Heart left ventricle (tissue), 16 donors: ENCODE measurements at places on chromosomes 6 and 20. TPM values are rescaled to one million over a fixed set of nuclear protein-coding genes. Genes with fewer than 3 reads are reported as not detected.
A peak's percentile ranks its signal among the peaks of the same experiment; 100 is the strongest.

The NKX2-2 gene
- 0.19 TPM for total RNA-seq

The TRIM40 gene
- total RNA-seq = not detected

DNA sequence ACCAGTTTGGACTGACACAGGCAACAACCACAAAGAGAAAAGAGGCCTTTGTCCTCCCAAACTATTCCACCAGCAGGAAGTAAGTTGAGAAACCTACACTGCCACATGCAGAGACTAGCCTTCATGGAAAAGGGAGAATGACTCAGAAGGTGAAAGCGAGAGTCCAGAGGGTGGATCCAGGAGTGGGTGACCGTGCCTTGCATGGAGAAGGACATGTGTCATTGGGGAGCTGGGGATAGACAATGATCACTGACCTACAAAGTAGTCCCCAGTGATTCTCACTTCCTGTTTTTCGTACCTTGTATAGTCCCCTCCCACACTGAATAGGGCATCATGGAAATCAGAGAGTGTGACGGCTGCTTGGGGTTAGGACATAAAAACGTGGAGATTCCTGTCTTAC lies 91.9 kb downstream of the MYLK4 start:
- no peak overlapping the region for H3K27ac ChIP-seq
- H3K36me3 ChIP-seq = no peaks in the 10 kb centered on the region
- no peaks in the 10 kb centered on the region for H3K4me1 ChIP-seq
- no peak for DNase-seq
- H3K4me3 ChIP-seq = no peak overlapping the region

DNA sequence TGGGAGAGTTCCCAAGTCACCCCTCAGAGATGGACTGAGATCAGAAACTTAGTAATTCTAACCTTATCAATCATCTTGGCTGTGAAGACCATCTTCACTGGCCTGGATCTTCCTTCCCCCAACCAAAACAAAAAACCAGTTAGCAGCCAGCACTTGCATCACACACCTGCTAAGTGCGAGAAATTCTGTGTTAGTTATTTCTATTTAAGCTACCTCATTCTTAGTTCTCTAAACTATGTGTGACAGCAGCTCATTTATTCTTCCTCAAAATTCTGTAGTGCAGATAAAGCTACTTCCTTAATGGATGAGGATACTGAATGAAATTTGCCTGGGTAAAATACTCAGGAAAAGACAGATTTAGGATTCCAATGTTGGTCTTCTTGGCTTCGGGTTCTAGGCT lies 18.2 kb upstream of the TAGAP start:
- no peak overlapping the region for H3K27ac ChIP-seq
- no peaks in the 10 kb centered on the region for H3K4me1 ChIP-seq
- no peaks in the 10 kb centered on the region for H3K36me3 ChIP-seq
- H3K27me3 ChIP-seq = peaks cover 7% of the 10 kb centered on the region

The CALHM4 gene
- total RNA-seq = not detected

GRCh38 chr20:43914311-43915210 lies at the start of gene TOX2:
Gene TOX2 (plus strand): TSS chr20:43914852. CDS start chr20:43914892, 40 bp downstream.
- no peak within 1 kb of the TSS for H3K27ac ChIP-seq
- DNase-seq = no peak
- H3K4me3 ChIP-seq = peak within 1 kb of the TSS; percentile 54
- H3K27me3 ChIP-seq = peaks cover 17% of the 10 kb centered on the region
- no peaks in the 10 kb centered on the region for H3K36me3 ChIP-seq

The TSHZ2 gene
- total RNA-seq = 3.7 TPM

The ROS1 gene
- total RNA-seq = not detected

The TINAG gene
- total RNA-seq = 0.55 TPM

- no peak overlapping the region for H3K27ac ChIP-seq
- H3K27me3 ChIP-seq = no peaks in the 10 kb centered on the region
- H3K4me3 ChIP-seq = no peak overlapping the region
- DNase-seq = no peak
Observed at GRCh38 chr6:34560366-34561226, 4.5 kb upstream of the SPDEF start.

GRCh38 chr6:3053231-3053508 lies 15.1 kb upstream of the RIPK1 start:
- no peaks in the 10 kb centered on the region for H3K27me3 ChIP-seq
- peak overlapping the region; percentile 59 for H3K4me3 ChIP-seq
- H3K27ac ChIP-seq = peak overlapping the region; percentile 72
- no peak for DNase-seq
- H3K36me3 ChIP-seq = no peaks in the 10 kb centered on the region

GRCh38 chr6:131451321-131452144 lies 121.5 kb upstream of the ARG1 start:
- H3K4me1 ChIP-seq = no peaks in the 10 kb centered on the region
- no peaks in the 10 kb centered on the region for H3K36me3 ChIP-seq
- DNase-seq = no peak
- no peaks in the 10 kb centered on the region for H3K27me3 ChIP-seq

The TBXT gene
- not detected for total RNA-seq

GRCh38 chr6:170439366-170440361 lies 113.4 kb downstream of the PSMB1 start:
- H3K4me1 ChIP-seq = peaks cover 8% of the 10 kb centered on the region
- no peaks in the 10 kb centered on the region for H3K36me3 ChIP-seq
- H3K4me3 ChIP-seq = no peak overlapping the region
- H3K27ac ChIP-seq = no peak overlapping the region
- DNase-seq = no peak

DNA sequence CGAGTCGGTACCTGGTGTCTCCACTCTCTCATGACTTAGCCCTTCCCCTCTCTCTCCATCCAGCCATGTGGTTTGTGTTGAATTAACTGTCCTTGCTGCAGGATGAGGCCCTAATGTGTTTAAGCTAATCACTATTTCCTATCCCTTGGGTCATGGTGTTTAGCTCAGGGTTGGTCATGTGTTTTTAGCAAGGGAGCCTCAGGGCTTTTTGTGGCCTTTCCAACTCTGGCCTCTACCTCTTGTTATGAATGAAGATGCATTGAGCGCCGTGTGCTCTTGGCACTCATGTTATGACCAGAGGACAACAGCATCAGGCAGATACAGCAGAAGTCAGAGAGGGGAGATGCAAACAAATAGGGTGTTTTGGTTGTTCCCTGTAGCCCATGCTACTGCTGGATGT lies 674.2 kb upstream of the FLRT3 start:
- H3K27me3 ChIP-seq = no peaks in the 10 kb centered on the region
- no peaks in the 10 kb centered on the region for H3K4me1 ChIP-seq
- no peak overlapping the region for H3K4me3 ChIP-seq
- no peaks in the 10 kb centered on the region for H3K36me3 ChIP-seq
- DNase-seq = no peak
- H3K27ac ChIP-seq = no peak overlapping the region

The ADGRF1 gene
- not detected for total RNA-seq

- H3K36me3 ChIP-seq = no peaks in the 10 kb centered on the region
- H3K4me3 ChIP-seq = peak overlapping the region; percentile 99
- DNase-seq = peak; percentile 75
- peak overlapping the region; percentile 94 for H3K27ac ChIP-seq
- no peaks in the 10 kb centered on the region for H3K27me3 ChIP-seq
Observed at GRCh38 chr6:41940759-41941279, 789 bp downstream of the CCND3 start.

DNA sequence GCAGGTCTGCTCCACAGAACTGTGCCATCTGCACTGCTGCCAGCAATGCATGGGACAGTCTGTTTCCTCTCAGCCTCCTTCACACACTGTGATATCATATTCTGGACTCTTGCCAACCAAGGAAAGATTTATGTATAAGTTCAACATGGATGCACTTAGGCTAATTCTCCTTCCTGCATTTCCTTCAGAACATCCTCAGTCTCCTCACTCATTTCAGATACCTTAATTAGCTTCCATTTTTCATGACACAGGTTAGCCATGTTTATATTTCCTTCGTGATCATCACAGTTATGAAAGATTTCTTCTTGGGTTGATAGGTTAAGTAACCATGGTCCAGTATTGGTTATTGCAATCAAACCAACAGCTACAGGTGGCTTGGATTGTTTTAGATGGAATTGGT lies 46.4 kb upstream of the DDR1 start:
- H3K4me1 ChIP-seq = peaks cover 5% of the 10 kb centered on the region
- DNase-seq = no peak
- H3K4me3 ChIP-seq = no peak overlapping the region
- H3K36me3 ChIP-seq = no peaks in the 10 kb centered on the region

GRCh38 chr6:117564681-117565080 lies 37.6 kb downstream of the GOPC start:
- no peak overlapping the region for H3K27ac ChIP-seq
- H3K27me3 ChIP-seq = no peaks in the 10 kb centered on the region

The CGA gene
- 0.49 TPM for total RNA-seq

GRCh38 chr6:70672549-70672948 lies 4.9 kb downstream of the SMAP1 start:
- no peaks in the 10 kb centered on the region for H3K36me3 ChIP-seq
- no peaks in the 10 kb centered on the region for H3K27me3 ChIP-seq
- no peak for DNase-seq
- peaks cover 8% of the 10 kb centered on the region for H3K4me1 ChIP-seq
- H3K4me3 ChIP-seq = no peak overlapping the region

GRCh38 chr6:27138406-27138805 lies 109.1 kb upstream of the PRSS16 start:
- peak overlapping the region; percentile 74 for H3K4me3 ChIP-seq
- H3K27ac ChIP-seq = peak overlapping the region; percentile 77
- H3K36me3 ChIP-seq = no peaks in the 10 kb centered on the region
- DNase-seq = no peak

GRCh38 chr20:44616604-44616964 lies 34.2 kb downstream of the PKIG start:
- H3K27me3 ChIP-seq = no peaks in the 10 kb centered on the region
- H3K4me3 ChIP-seq = no peak overlapping the region
- H3K27ac ChIP-seq = peak overlapping the region; percentile 73
- no peaks in the 10 kb centered on the region for H3K36me3 ChIP-seq
- peak; percentile 80 for DNase-seq

The DPPA5 gene
- not detected for total RNA-seq

The CDSN gene
- not detected for total RNA-seq

GRCh38 chr20:14583413-14583812 lies 246.0 kb upstream of the FLRT3 start:
- DNase-seq = no peak
- H3K36me3 ChIP-seq = no peaks in the 10 kb centered on the region
- no peaks in the 10 kb centered on the region for H3K4me1 ChIP-seq
- H3K27ac ChIP-seq = no peak overlapping the region
- H3K27me3 ChIP-seq = no peaks in the 10 kb centered on the region

The SEMG1 gene
- total RNA-seq = not detected

DNA sequence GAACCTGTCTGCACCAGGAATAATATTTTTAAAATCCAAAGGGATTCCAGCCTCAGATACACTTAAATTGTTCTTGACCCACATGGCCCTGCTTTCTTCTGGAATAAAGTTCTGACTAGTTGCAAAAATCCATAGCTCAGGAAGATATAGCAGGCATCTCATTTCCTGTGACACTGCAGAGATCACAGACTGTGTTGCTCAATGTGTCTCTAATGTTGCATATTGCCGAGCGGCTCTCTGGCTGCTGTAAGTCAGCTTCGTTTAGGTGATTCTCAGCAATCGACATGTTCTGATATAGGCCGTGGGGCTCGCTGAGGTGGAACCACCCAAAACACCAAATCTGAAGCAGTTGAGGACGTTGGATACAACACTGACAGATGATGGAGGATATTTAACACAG lies 498.3 kb upstream of the AGPAT4 start:
- peaks cover 5% of the 10 kb centered on the region for H3K4me1 ChIP-seq
- H3K27me3 ChIP-seq = no peaks in the 10 kb centered on the region
- DNase-seq = no peak
- no peaks in the 10 kb centered on the region for H3K36me3 ChIP-seq

The GGTLC1 gene
- not detected for total RNA-seq

The AGER gene
- 0.70 TPM for total RNA-seq

- H3K4me1 ChIP-seq = peaks cover 6% of the 10 kb centered on the region
- H3K36me3 ChIP-seq = peaks cover 29% of the 10 kb centered on the region
- DNase-seq = no peak
- no peaks in the 10 kb centered on the region for H3K27me3 ChIP-seq
Observed at GRCh38 chr20:49877386-49877921, 37.9 kb downstream of the SPATA2 start.

The TFAP2A gene
- total RNA-seq = 0.29 TPM

DNA sequence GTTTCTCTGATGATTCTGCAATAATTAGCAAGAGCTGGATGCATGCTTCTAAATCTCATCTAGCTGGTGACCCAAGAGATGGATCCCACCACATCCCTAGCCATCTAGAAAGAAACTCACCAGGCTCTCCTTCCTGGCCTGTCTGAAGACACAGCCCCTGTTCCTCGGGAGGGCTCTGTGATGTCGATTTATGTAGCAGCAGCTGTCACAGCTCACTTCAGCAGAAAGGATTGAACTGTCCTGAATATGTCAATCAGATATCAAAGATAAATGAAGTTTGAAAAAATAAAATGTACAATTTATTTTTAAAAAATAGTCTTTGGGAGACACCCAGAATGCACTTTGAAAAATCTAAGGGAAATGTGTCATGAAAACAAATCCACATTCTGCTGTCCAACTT lies 67.3 kb upstream of the TSHZ2 start:
- H3K36me3 ChIP-seq = no peaks in the 10 kb centered on the region
- no peak for DNase-seq
- no peak overlapping the region for H3K4me3 ChIP-seq

- H3K27ac ChIP-seq = no peak overlapping the region
- H3K27me3 ChIP-seq = peaks cover 36% of the 10 kb centered on the region
- no peaks in the 10 kb centered on the region for H3K4me1 ChIP-seq
- no peaks in the 10 kb centered on the region for H3K36me3 ChIP-seq
Observed at GRCh38 chr20:2692886-2693285, 306 bp downstream of the EBF4 start.

GRCh38 chr20:51036827-51037531 lies 14.1 kb upstream of the KCNG1 start:
- H3K36me3 ChIP-seq = no peaks in the 10 kb centered on the region
- no peaks in the 10 kb centered on the region for H3K4me1 ChIP-seq
- H3K27ac ChIP-seq = no peak overlapping the region
- no peak overlapping the region for H3K4me3 ChIP-seq
- H3K27me3 ChIP-seq = peaks cover 26% of the 10 kb centered on the region

- H3K4me1 ChIP-seq = no peaks in the 10 kb centered on the region
- no peak overlapping the region for H3K4me3 ChIP-seq
- DNase-seq = no peak
Observed at GRCh38 chr6:154578004-154578559, 67.6 kb upstream of the CNKSR3 start.

The GLP1R gene
- 3.5 TPM for total RNA-seq

The GSTA4 gene
- total RNA-seq = 11.7 TPM

The PACRG gene
- 13.2 TPM for total RNA-seq

DNA sequence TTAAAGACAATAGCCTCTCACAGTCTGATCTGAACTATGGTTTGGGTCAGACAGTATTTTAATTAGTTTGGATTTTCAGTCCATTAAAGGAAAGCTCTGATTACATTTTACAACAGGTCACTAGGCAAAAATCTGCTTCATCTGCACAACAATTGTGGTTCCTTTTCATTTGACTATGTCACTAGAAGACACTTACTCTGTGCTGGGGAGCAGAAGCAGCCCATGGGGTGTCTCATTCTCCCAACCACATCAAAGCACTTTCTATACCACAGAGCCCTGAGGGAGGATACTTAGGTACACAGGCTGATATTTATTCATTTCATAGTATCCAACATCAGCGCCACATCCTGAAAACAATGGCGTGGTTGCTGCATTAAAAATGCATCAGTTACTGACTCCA lies 36.6 kb upstream of the HDAC2 start:
- H3K36me3 ChIP-seq = no peaks in the 10 kb centered on the region
- H3K4me3 ChIP-seq = no peak overlapping the region
- H3K4me1 ChIP-seq = no peaks in the 10 kb centered on the region
- no peak for DNase-seq
- H3K27me3 ChIP-seq = no peaks in the 10 kb centered on the region

The OR2H2 gene
- not detected for total RNA-seq

GRCh38 chr6:87742106-87742505 lies 40.1 kb upstream of the AKIRIN2 start:
- no peak overlapping the region for H3K27ac ChIP-seq
- H3K27me3 ChIP-seq = no peaks in the 10 kb centered on the region
- H3K36me3 ChIP-seq = no peaks in the 10 kb centered on the region
- no peak overlapping the region for H3K4me3 ChIP-seq
- DNase-seq = no peak
